Suprapubic skin (tissue), 4 donors: ENCODE measurements at places on chromosomes 16 and 17. TPM values are rescaled to one million over a fixed set of nuclear protein-coding genes. Genes with fewer than 3 reads are reported as not detected.

- H3K4me1 ChIP-seq = peaks cover 4% of the 10 kb centered on the region
- H3K27ac ChIP-seq = no peak overlapping the region
- no peak overlapping the region for H3K4me3 ChIP-seq
- H3K27me3 ChIP-seq = peaks cover 3% of the 10 kb centered on the region
- no peak for DNase-seq
Measured at GRCh38 chr16:17602678-17603077, 131.9 kb upstream of the XYLT1 start.

DNA sequence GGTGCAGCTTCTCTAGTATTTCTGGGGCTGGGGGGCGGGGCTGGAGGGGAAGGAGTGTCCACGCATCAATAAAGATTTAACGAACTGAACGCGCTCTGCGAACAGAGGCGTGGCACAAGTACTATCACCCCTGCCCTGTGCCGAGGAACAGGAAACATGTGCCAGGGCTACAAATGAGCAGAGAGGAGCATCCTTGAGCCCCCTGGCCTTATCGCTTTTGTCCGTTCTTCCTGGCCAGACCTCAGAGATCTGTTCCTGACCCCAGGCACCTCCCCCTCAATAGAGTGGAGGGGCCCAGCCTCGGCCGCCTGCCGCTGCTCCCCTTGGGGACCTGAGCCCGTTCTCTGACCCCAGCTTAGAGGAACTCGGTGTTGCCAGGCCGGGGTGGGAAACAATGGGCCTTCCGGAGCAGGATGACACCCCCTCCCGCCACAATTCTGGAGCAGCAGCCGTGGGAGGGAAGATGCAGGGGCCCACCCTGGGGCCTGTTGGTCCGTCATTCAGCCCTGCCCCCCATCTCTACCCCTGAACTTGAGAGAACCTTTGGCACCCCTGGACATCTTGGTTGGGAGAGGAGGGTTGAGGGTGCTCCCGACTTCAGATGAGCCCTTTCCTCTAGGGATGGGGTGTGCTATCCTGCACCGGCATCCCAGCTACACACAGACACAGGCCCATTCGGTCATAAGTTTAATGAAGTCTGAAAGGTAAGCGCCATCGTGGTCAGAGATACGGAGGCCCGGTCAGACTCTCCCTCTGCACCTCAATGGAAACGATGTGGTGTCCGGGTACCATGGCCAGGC, 1.1 kb downstream of the NAA38 start:
- H3K36me3 ChIP-seq = peaks cover 16% of the 10 kb centered on the region
- peak; percentile 79 for DNase-seq
- H3K27ac ChIP-seq = peak overlapping the region; percentile 93

- DNase-seq = peak; percentile 94
- no peaks in the 10 kb centered on the region for H3K36me3 ChIP-seq
- H3K4me1 ChIP-seq = peaks cover 43% of the 10 kb centered on the region
- H3K27me3 ChIP-seq = no peaks in the 10 kb centered on the region
Measured at GRCh38 chr17:8176197-8176940, at the start of gene TMEM107. Gene TMEM107 (minus strand): TSS chr17:8176380. CDS start chr17:8176286, 94 bp downstream.

Gene MYO15B
- 28.4 TPM for total RNA-seq
